Hepatocyte (in vitro differentiated cells): ENCODE measurements at places on chromosomes 16 and 17. TPM values are rescaled to one million over a fixed set of nuclear protein-coding genes. Genes with fewer than 3 reads are reported as not detected.

The SLC16A5 gene
- 11.9 and 12.7 TPM in 2 replicates for total RNA-seq

The ZNF18 gene
- total RNA-seq: 7.3 and 9.5 TPM in 2 replicates

The ABCC3 gene
- total RNA-seq: 12.6 and 18.1 TPM in 2 replicates

DNA sequence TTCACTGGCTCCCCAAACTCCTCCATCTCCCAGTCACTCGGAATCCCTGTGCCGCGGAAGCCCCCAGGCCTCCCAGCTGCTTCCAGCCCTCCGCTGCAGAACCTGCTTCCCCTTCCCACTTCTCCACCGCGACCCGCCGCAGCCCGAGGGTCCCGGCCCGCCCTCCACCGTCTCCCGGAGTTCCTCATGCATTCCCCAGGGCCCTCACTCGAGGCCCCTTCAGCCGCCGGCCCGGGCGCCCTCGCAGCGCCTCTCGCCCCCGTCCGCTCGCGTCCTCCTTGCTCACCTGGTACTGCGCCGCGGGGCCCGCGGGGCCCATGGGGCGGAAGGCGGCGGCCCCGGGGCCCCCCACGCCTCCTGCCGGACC lies 329 bp downstream of the SMARCD2 start:
- H3K4me3 ChIP-seq: peak overlapping the region; percentile 92
- peak overlapping the region; percentile 88 for H3K27ac ChIP-seq
- no peaks in the 10 kb centered on the region for H3K36me3 ChIP-seq
- DNase-seq: no peak
- H3K27me3 ChIP-seq: no peaks in the 10 kb centered on the region

- no peaks in the 10 kb centered on the region for H3K36me3 ChIP-seq
- peaks cover 67% of the 10 kb centered on the region for H3K4me1 ChIP-seq
- peak overlapping the region; percentile 96 for H3K27ac ChIP-seq
Measured at GRCh38 chr16:57801098-57801808, 1.0 kb downstream of the KIFC3 start.
